ENCODE measurements at places on chromosomes 7 and 10.
A peak's percentile ranks its signal among the peaks of the same experiment; 100 is the strongest.

DNA sequence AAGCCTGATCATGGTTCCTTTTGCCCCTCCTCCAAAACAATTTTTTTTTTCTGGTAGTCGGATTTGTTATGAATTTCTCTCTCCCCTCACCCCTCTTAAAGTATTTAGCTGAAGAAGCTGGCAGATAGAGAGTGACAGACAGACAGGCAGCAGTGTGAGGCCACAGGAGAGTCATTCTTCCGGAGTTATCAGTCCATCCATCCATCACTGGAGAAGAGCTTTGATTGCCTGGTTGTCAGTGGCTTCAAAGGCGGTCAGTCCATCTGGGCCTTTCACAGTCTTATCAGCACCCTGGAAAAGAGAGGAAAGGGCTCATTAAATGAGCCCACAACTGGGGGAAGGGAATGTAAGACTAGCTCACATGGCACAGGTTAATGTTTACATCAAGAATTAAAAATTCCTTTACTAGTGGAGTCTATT, 47.4 kb downstream of the MTPN start:
- no peak for DNase-seq

DNA sequence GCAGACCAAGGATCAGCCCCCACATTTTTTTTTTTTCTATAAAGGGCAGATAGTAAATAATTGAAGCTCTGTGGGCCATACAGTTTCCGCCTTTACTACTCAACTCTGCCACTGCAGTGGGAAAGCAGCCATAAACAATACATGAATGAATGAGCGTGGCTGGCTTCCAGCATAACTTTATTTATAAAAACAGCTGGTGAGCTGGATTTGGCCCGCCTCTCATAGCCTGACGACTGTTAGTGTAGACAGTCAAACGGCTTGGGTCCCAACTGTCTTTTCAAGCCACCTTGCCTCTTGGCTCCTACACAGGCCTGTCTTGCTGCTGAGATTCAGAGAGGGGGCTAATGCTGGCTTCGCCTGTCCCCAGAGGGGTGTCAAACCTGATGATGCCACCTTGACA, 169.8 kb upstream of the GPR26 start:
- no peak for DNase-seq

GRCh38 chr10:70130878-70131559, 1.6 kb downstream of the AIFM2 start:
- no peak for DNase-seq

DNA sequence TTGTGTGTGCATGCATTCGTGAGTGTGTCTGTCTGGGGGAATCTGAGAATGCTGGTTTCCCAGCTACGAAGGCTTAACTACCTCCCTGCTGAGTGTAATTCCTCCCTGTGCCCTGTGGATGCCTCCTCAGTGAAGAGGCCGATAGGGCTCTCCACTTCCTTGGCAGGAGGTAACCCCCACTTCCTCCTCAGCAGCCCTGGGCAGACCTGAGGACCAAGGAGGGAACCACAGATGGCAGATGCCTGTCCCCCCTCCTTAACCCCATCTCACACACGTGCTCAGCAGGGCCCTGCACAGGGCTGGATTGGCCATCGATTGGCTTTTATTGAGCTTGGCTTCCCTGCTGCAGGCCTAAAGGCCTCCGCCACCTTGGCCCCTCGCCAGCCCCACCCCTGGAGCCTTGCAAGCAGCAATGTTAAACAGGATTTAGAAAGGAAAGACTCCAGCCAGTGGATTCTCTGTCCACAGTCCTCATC, 45.6 kb upstream of the LRRC4 start:
- no peak for DNase-seq

GRCh38 chr7:157757776-157758467, 421.1 kb downstream of the DNAJB6 start:
- DNase-seq: no peak

DNA sequence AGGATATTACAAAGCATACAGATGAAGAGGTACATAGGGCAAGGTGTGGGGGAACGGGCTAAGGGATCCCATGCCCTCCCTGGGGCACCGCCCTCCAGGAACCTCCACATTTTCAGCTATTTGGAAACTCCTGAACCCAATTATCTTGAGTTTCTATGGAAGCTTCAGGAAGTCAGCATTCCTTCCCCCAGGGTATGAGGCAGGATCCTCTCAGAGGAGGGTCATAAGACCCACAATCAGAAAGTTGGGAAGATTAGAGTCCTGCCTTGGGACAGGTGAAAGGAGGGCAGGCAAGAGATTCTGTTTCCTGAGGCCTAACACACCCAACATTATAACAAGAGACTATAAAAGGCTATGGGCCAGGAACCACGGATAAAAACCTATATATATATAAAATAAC, 98.0 kb downstream of the RALA start:
- no peak for DNase-seq

- DNase-seq: no peak
Measured at GRCh38 chr7:129041142-129042085, 13.5 kb downstream of the TNPO3 start.

GRCh38 chr7:157893535-157894044, 556.8 kb downstream of the DNAJB6 start:
- no peak for DNase-seq

DNA sequence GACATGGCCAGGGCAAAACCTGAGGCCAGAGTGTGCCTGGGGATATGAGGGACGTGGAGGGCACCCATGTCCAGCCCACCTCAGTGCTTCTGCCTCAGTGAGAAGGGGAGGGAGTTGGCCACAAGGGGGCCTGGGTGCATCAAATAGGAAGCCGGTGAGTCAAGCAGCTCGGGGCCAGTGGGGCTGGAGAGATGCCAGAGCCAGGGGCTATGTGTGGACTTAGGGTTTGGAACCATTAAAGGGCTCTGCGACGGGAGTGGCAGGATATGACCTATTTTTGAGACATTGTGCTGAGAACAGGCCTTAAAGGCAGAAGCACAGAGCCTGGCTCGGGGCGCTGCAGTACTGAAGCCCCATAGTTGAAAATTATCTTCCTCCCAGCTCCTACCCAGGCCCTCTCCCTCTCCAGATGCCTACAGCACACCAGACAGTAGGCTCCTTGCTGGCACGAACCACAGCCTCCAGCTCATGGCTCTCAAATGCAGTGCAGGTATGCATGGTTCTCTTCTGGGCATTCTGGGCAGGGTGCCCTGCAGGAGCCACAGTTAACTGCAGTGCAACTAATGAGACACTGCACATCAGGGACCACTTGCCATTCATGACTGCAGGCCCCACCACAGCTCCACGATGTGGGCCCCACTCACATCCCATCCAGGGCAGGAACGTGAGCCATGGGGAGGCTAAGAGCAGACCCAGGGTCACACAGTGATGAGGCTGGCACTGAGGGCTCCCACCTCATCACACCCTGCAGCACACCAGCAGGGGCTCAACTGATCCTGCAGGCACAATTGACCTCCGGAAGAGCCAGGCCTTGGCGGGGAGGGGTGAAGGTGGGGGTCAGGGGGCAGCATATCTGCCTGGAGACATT, 7.2 kb upstream of the PGAM2 start:
- DNase-seq: peak; percentile 22

GRCh38 chr7:135100856-135101255, 47.0 kb upstream of the TMEM140 start:
- no peak for DNase-seq

DNA sequence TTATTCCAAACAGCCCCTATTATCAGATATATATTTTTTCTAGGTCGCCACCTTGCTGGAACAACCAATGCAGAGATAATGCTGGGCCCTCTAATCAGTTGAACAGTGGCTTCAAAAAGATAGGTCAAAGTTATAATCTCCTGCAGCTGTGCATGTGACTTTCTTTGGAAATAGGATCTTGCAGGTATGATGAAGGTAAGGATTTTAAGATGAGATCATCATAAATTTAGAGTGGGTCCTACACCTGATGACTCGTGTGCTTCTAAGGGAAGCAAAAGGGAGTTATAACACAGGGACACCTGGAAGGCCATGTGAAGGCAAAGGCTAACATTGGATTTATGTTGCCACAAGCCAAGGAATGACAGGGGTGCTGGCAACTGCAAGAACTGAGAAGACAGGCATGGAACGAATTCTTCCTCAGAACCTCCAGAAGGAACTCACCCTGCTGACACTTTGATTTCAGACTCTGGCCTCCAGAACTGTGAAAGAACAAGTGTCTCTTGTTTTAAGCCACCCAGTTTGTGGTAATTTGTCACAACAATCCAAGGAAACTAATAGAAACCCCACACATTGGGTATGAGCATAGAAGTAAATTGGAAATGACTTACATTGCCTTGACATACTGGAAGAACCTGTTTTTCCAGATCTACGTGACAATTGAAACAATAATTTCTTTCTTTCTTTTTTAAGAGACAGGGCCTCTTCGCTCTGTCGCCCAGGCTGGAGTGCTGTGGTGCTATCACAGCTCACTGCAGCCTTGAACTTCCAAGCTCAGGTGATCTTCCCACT, 34.4 kb downstream of the CCDC71L start:
- no peak for DNase-seq

- no peak for DNase-seq
Measured at GRCh38 chr10:96017191-96017687, 26.1 kb upstream of the CCNJ start.

DNA sequence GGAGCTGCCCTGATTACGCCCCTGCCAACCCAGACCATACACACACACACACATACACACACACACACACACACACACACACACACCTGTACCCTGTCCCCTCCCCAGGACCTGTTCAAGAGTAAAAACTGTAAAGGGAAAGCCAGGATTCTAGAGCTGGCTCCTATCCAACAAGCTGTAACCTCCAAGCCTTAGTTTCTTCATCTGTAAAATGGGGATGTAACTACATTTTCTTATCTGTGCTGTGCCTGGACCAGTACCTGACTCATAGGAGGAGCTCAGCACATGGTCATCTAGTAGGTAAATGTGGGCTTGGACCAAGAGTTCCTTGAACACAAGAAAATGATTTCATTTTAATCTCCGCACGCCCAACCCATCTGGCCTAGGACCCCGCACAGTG, 128.8 kb downstream of the ZMIZ1 start:
- DNase-seq: no peak

DNA sequence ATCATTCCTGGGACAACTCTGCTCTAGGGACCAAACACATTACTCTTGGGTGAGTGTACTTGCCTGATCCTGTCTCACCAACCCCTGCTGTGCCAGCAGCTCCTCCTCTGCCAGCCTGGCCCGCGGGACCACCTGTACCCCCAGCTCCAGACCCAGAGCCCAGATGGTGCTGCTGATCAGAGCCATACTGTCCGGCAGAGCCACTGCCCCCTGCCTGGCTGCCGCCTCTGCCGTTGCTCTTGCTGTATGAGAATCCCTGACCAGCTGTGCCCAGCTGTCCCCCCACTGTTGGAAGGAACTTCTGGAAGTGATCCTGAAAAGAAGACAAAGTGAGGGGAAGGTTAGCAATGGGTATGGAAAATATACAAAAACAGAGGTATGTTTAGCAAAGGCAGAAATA, 6.9 kb downstream of the MYOZ1 start:
- no peak for DNase-seq

DNA sequence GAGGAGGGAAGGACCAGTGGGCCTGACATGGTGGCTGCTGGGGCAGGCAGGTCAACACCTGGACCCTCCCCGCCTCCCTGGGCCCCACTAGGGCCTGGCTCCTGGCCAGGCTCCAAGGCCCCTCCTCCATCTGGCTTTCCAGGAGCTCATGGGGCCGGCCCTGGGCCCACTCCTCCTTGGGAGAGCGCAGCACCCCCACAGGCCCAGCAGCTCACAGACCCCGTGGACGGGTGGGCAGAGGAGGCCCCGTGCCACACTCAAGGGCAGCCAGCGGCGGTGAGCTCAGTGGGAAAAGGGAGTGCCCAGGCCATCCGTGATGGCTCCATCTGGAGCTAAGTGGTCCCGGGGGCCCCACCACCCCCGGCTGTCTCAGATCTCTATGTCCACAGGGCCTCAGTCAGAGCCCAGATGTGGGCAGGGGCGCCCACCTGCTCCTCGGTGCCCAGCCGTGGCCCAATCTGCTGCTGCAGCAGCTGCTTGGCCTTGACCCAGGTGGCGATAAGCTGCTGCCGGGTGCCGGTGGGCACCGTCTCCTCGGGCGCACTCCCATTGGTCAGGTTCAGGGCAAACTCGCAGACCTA, 32.8 kb downstream of the CFAP46 start:
- DNase-seq: no peak

DNA sequence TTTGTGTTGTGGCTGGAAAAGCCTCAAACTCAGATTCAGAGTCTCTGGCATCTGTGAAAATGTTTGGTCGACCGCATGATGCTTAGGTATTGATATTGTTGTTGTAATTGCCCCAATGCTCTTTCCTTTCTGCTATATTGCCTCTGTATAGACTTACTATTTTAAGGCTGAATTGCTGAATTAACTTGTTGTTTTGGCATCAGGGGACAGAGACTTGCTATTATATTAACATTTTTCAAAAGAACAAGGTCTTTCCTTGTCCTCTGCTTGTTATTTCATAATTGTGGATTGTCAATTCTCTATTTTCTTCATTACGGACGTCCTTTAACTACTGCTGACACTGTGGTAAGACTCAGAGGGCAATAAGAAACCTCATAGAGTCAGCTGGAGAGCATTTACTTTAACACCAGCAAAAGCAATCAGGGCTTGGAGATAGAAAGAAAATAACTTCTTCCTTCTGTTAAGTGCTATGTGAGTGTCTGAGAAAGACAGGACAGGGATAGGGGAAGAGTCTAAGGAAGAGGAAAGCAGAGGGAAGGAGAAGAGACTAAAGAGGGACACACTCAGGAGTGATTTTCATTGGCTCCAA, 17.6 kb downstream of the CPED1 start:
- no peak for DNase-seq

DNA sequence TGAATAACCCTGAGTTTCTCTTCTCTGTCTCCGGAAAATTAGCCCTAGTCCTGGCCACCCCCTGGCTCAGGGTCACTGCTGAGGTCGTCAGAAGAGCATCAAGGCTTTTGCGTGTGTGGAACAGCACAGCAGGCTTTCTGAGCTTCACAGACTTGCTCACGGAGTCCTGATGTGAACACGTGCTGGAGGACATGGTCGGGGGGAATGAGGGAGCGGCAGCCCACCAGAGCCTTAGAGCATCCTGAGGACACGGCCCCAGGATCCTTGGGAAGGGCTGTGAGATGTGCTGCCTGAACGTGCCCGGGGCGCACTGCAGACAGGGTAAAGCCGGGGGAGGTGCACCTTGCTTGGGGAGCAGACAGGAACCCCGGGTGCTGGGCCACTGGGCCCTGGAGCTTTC, 28.8 kb downstream of the TMEM120A start:
- DNase-seq: no peak

DNA sequence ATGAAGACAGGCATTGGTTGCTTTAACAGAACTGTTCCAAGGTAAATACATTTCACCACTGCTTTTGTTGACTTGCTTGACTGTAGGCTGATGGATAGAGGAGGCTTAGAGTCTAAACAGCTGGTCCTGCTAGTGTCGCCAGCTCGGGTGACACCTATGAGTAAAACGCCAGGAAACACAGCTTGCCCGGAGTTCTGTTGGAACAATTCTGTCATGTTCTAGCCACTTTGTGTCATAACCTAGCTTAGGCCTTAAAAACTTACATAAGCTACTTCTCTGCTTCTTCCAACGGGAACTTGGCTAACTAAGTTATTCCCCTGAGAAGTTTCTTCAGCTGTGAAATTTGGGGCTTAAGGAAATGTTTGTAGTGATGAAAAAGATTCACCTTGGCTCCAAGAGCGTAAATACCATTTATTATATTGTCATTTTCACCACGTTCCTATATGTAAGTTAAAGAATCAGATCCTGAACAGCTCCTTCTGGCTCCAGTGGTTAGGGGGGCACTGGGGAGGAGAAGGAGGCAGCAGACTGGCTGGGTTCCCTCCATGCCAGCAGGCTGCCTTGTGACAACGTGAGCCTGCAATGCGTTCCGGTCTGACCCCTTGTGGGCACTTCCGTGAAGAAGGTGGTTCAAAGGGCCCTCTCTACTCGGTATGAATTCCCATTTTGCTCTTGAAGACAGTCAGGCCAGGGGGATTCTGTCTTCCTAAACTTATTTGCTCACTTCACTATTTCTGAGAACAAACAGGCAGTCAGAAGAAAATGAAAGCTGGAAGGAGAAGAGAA, 253.2 kb downstream of the BMPER start:
- no peak for DNase-seq
